Renal cortex interstitium (tissue), 15 donors: ENCODE measurements at places on chromosomes 7 and 10. TPM values are rescaled to one million over a fixed set of nuclear protein-coding genes. Genes with fewer than 3 reads are reported as not detected.

DNA sequence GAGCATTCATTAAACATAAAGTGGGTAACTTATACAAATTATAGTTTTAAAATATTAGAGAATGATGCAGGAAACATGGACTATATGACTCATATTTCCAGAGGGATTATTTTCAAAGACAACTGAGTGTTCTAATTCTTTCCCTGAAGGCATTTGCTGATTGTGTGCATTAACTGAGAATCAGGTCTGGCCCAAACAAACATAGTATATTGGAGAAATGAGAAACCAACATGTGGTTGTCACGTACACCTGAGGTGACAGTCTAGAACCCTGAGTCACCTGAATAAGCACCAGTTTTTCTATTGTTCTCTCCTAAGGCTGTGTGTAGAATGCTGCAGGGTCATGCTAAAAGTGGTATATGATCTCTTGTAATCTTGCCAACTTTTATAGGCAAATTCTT, 1125.7 kb downstream of the XPNPEP1 start:
- no peak for DNase-seq

CALHM1 gene
- polyA plus RNA-seq: 0.08 TPM

GRCh38 chr7:117386110-117386706, 41.1 kb downstream of the ASZ1 start:
- no peak for DNase-seq

ITGB1 gene
- polyA plus RNA-seq: 574 TPM

GRCh38 chr7:38211940-38212339, 33.9 kb downstream of the STARD3NL start:
- no peak for DNase-seq

GRCh38 chr10:78914502-78915189, 154.1 kb upstream of the ZMIZ1 start:
- no peak for DNase-seq

SAMD9 gene
- 5.2 TPM for polyA plus RNA-seq

SAP25 gene
- 7.5 TPM for polyA plus RNA-seq

DNA sequence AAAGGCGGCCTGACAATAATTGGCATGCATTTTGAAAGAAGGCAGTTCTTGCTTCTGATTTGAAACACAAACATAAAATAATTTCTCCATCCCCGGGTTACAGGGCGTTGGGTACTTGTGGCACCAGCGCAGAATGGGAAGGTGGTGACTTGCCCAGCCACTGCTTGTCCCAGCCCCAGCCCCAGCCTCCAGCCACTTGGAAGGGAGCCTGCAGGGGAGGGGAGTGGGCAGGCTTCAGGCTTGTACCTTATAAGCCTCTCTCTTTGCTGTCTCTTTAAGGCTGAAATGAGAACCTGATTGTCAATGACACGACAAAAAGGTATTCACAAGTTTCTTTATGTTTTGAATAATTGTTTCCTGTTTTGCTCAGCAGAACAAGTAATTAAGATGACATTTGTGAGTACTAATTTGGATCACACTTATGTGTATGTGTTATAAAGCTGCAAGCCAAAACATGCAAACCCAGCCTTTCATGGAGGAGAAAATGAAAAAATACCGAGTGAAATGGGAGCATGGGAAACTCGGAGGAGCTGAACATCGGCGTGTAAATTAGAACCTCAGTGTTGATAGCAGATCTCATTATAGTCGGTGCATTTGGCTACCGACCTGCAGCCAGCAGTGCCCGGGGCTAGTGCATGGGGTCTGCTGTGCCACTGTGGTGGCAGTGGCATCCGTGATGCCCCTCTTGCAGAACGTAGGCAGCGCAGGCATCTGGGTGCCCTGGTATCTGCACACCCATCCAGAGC, 129.9 kb downstream of the EBF3 start:
- DNase-seq: no peak

GIMAP8 gene
- 9.4 TPM for polyA plus RNA-seq

- DNase-seq: no peak
Observed at GRCh38 chr7:115293628-115294240, 371.8 kb downstream of the MDFIC start.

DNA sequence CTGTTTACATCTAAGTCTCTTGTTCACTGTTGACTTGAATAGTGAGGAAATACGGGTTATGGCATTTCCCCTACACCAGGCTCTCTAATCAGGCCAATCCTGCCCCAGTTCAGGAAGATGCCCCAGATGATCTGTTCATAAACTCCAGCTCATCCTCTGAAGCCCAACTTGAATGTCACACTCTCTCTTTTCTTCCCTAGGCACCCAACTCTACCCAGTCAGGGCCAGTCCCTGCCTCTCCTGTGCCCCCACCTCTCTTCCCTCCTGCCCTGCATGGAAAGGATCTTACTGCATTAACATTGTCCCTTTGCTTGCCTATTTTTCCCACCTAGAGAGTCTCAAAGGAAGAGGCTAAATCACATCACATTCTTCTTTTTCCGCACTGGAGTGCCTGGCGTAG, 10.6 kb upstream of the TRPV6 start:
- DNase-seq: no peak

DNA sequence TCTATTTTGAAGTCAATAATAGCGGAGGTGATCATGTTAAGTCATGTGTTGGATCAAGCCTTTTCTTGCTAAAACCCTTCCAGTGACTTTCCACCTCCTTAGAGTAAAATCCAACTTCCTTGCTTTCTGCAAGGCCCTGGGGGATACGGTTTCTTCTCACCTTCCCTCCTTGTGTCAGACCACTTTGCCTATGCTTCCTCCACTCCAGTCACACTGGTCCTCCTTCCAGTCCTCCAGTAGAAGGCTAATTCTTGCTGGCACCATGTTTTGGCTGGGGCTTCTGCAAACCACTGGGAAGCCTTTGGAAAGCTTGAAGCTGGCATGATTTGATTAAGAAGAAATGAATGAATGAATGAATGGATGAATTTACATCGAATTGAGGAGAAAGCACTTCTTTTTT, 169.5 kb downstream of the PLXDC2 start:
- DNase-seq: no peak

DNA sequence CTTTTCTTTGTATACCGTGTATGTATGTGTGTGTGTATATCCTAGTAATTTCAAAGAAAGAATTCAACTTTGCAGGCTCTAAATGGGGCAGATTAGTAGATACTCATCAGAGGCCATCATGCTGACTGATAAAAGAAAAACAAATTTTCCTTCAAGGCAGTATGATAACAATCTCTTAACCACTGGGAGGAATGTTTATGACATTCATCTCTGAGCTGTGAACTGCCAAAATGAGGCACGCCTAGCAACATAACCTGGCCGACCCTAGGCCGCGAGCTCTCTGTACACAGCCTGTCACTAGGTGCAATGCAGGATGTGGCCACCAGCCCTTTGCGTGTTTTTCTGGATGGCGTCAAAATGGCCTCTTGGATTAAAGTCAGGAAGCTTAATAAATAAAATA, 343.7 kb upstream of the GALNT17 start:
- DNase-seq: no peak

CPVL gene
- 51.6 TPM for polyA plus RNA-seq

DNA sequence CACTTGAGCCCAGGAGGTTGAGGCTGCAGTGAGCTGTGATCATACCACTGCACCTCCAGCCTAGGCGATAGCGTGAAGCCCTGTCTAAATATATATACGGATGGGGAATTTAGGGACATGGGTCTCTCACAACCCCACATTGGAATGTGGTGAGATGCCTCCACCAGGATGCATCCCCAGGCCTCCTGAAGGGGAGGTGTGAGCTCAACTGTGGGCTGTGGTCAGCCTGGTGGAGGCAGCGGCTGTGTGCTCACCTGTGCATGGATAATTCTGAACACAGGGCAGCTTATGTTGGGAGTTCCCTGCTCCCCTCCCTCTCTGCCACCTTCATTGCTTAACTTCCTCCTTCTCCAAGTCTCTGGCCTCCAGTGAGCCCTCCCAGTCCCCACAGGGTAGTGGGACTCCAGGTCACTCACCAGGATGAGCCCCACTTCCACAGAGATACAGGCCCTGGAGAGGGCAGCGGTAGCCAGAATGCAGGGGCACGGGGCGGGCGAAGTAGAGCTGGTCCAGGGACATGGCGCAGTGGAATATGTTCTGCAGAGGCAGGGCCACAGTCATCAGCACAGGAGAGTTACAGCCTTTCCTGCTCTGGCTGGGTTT, 30.4 kb downstream of the PYROXD2 start:
- DNase-seq: no peak

- DNase-seq: no peak
Observed at GRCh38 chr10:45076891-45077290, 76.2 kb downstream of the ZNF22 start.

ABCB4 gene
- polyA plus RNA-seq: 2.4 TPM

DNA sequence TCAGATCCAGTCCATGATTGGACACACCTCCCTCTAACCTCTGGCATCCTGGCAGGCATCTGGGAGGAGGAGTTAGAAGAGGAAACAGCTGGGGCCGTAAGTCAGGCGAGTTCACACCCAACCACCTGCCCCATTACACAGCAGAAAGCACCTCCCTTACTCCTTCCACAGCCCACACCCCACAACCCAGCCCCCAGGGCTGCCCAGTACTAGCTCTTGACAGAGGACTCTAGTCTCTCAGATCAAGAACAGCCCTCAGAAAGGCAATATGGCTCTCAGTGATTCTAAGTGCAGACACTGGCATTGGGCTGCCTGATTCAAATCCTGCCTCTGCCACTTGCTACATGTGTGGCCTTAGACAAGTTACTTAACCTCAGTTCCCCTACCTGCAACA, 34.1 kb downstream of the KCNMA1 start:
- no peak for DNase-seq
